ENCODE measurements at places on chromosomes 4 and X.

- DNase-seq, result no peak
These were observed 140.4 kb upstream of the GRID2 start for GRCh38 chr4:92163348-92163747.

- DNase-seq, result no peak
These were observed 93.8 kb downstream of the TLL1 start for GRCh38 chr4:165966833-165967232.

GRCh38 chr4:141932490-141932889, 296.1 kb downstream of the IL15 start:
- DNase-seq, result no peak

DNA sequence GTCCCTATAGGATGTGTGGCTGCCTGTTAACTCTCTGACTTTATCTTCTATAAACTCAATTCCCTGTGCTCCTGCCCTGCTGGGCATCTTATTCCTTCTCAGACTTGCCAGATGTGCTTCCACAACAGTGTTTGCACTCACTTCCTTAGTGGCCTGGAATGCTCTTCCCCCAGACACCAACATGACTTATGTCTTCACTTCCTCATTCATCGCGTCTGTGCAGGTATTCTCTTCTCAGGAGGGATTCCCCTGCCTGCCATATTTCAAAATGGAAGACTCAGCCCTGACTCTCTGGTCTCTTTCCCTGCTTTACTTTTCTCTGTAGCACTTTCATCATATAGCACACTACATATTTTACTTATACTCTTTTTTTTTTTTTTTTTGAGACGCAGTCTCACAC, 344.0 kb downstream of the CENPC start:
- no peak for DNase-seq

GRCh38 chrX:97704881-97705280, 821.2 kb downstream of the RPA4 start:
- no peak for DNase-seq

- no peak for DNase-seq
These were observed 213.4 kb upstream of the HCCS start for GRCh38 chrX:10897768-10898167.

GRCh38 chr4:87270144-87270543, 49.7 kb upstream of the KLHL8 start:
- no peak for DNase-seq

- DNase-seq, result no peak
These were observed 752 bp upstream of the ATP6AP2 start for GRCh38 chrX:40579900-40580536.

DNA sequence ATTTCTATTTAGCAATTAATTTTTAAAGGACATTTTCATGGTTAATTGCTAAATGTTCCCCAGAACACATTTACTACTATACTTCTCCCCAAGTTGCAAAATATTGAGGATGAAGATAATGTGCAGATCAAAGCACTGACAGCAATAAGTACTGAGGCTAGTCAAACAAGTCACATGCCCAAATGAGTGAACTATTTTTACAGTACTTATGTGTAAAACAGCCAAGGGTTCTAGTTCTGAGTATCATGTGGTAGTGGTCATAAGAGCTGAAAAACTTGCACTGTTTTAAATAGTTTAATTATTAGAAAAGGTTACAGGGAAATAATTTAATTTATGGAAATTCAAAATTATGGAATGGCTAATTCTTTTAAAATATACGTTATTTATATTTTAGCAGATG, 3.8 kb downstream of the GALNTL6 start:
- DNase-seq, result no peak

DNA sequence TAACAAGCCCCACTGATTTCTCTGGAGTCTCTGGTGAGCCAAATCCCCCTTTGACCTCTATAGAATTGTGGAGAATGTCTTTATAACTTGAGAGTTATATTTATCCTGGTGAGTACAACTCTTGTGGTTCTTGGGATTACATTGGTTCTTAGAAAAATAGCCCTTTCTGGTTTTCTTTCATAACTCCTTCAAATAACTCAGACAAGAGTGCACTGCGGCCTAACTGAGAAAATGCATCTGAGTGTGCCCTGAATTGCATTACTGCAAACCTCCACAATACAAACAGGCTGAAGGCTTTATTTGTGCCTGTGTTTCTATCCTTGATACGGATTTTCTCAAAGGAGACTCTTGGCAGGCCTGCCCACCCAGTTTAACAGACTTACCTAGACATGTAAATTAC, 2.7 kb downstream of the BEX3 start:
- DNase-seq, result no peak

DNA sequence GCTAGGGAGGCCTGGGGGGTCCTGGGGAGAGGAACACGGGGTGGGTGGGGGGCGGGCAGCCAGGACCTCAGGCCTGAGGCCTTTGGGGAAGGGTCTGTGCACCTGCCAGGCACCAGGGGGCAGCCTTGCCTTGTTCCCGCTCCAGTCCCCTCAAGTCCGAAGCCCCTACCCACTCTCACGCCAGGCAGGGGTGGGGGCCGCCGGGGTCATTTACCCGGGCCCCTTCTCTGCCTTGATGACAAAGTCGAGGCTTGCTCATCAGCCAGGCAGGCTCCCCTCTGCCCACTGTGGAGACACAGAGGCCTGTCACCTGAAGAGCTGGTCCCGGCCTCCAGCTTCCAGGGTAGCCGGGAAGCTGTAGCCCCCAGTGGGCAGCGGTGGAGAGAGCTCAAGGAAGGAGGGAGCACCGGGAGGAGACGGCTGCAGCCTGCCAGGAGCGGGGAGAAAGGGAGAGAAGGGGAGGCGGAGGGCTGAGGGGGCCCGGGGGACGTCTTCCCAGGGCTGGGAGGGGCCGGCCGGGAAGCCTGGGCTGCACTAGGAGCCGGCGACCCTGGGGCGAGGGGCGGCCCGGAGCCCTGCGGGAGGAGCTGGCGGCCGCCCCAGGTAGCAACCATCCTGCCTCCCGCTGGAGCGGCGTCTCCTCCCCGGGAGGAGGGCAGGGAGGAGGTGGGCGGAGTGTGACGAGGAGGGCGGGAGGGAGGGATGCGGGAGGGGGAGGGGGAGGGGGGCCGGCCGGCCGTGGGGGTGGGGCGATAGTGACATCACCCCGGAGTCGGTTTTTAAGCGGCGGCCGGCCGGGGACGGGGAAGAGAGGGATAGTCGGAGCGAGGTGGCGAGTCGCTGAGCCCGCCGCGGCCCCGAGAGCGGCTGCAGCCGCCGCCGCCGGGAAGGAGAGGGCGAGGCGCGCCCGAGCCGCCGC, at the start of gene SLC6A8:
Gene SLC6A8 (plus strand): TSS at position 806 of the 919 bp plus-strand sequence. CDS start 649 bp downstream, outside the sequence.
- peak; percentile 47 for DNase-seq

GRCh38 chr4:86235549-86235948, 124.3 kb downstream of the MAPK10 start:
- DNase-seq, result no peak

DNA sequence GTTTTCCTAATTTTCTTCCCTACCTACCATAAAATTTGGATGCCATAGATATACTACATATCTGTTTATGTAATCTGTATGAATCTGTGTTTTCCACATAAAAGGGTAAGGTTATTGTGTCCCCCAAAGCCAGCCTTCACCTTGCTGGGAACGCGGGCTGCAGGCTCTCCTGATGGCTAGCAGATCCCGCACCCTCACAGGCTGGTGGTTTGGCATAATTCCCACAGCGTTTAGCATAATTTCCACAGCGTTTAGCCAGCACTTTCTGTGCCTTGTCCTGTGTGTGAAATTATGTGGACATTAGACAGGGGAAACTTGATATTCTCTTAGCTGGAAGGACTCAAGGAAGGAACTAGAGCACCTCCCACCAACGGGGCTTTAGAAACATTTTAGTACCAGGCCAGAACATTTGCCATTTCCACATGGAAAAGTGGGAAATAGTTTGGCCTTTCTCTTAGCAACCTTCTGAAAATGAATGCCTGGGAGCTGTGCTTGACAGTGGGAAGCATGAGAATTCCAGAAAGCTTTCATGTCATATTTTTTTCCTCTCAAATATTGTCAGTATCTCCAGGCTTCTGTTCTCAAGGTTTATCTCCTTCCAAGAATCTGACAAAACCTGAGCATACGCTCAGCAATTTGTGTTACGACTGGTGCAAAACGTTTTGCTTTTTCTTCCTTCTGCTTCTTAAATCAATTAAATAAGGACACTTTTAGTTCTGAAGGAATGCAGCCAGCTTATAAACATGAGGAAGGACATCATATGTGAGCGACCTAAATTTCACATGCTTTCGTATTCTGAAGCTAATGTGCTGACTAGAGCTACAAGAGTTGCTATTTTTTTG, 67.9 kb downstream of the STK32B start:
- DNase-seq, result no peak

DNA sequence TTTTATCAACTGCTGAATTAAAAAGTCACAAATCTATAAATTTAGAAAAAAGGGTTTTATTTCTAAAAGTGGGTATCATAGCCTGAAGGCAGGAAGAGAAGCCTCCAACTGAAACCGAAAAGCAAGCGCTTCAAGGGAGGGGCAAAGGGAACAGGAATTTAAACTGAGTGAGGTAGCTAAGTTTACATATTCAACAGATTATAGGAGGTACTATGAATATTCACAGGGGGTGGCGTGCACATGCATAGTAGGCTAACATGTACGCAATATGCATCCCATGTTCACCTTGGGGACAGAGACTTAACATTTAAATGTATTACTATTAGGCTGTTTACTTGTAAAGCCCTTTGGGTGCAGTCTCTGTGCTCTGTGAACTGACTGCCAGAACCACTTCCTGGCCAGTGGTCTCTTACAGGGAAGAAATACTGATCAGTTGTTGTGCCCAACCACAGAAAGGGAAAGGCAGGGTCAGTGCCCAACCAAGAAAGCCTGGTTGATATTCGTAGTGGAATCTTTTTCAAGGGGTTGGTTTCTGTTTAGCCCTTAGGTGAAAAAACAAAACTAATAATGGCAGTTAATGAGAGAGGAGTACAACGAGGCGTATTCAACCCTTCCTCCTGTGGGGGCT, 168.7 kb upstream of the GALNTL6 start:
- no peak for DNase-seq

All from CD4-positive, alpha-beta T cell treated with Interferon gamma for 1 hour (primary cell).